Progenitor cell of endocrine pancreas (in vitro differentiated cells): ENCODE measurements at places on chromosomes 2 and 18.

- no peak for DNase-seq
These were observed 92.9 kb downstream of the ACVR1 start for GRCh38 chr2:157783245-157783644.

GRCh38 chr2:4174796-4175195 lies 471.4 kb downstream of the DCDC2C start:
- DNase-seq: no peak

DNA sequence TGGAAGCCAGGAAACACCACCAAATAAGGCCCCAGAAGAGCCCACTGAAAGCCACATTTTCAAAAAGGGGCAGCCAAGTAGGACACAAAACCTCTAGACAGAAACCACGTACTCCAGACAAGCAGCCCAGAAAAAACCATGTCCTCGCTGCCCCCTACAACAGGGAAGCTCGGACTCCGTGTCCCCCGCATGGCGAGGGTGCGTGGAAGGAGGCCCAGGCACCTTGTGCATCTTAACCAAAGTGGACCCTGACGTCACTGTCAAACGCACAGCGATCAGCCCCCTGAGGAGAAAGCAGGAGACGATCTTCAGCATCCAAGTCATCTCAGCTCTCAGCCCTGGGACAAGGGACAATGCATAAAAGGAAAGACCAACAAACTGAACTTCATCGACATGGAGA lies 168.4 kb downstream of the EIPR1 start:
- DNase-seq: no peak

DNA sequence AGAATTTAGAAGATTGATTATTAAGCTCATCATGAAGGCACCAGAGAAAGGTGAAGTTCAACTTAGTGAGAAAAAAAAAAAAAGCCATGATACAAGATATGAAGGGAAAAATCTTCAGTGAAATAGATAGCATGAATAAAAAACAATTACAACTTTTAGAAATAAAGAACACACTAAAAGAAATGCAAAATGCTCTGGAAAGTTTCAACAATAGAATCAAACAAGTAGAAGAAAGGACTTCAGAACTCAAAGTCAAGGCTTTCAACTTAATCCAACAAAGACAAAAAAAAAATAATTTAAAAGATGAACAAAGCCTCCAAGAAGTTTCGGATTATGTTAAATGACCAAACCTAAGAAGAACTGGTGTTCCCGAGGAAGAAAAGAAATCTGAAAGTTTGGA lies 105.5 kb downstream of the GRB14 start:
- DNase-seq: no peak

DNA sequence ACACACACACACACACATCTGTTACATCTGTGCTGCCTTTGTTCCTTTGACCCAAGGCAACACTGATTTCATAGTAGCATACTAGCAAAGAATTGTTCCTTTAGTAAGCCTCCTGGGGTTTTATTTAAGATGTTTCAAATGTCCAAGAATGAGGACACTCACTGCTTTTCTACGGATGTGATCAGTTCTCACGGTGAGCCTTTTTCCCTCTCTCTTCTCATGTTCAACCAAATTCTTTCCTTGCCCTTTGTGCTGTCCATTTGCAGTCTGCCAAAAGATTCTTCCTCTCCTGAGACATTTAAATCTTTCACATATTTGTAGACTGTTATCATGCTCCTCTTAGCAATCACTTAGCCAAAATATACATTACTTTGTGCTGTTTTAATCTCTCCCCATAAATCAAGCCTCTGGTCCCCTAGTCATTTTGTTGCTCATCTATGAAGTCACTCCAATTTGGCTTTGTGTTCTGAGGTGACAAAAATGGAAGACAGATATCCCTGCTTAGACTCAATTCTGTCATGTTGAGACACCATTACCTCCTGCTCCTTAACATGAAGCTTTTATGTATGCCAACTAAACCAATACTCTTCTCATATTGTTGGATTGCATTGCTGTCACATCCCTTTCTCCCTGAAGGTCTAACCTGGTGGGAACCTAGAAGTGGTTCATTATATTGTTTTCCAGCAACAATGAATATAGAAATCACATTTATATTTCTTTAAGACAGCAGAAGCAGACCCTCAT lies 1605.3 kb upstream of the ACVR2A start:
- no peak for DNase-seq

DNA sequence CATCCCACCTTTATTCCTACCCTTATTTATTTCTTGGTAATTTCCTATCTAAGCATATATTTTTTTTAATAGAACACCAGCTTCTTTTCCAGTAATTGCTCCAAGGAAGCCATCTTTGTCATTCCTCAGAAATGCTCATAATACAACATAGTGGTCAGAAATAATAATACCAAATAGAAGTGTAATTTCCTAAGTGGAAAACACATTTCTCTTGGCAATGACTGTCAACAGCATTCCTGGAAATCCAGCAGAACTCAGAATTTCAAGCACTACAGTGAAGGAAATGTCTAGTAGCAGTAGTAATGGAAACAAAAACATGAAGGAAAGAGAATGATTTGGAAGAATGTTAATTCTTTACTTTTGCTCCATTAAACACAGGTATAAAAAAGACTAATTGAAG lies 56.6 kb downstream of the GDF7 start:
- no peak for DNase-seq

DNA sequence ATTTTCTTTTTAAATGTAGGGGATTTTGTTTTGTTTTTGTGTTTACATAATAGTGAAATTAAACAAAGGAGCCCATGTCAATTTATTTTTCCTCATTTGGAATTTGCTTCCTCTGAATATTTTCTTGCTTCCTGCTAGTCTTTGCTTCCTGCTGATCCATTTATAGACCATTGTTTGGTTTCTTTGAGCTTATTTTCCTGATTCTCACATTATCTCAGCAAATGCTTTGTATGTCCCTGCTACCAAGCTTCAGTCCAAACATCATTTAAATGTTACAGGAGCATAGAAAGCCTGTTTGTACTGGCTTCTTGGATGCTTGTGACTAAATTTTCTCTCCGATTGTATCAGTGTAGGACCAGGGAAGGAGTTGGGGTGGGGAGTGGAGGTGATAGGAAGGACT lies 127.3 kb upstream of the IL1R2 start:
- no peak for DNase-seq

- no peak for DNase-seq
These were observed 9.3 kb upstream of the KCNE4 start for GRCh38 chr2:223042704-223043118.

GRCh38 chr2:192126426-192126825 lies 68.3 kb downstream of the TMEFF2 start:
- DNase-seq: no peak

DNA sequence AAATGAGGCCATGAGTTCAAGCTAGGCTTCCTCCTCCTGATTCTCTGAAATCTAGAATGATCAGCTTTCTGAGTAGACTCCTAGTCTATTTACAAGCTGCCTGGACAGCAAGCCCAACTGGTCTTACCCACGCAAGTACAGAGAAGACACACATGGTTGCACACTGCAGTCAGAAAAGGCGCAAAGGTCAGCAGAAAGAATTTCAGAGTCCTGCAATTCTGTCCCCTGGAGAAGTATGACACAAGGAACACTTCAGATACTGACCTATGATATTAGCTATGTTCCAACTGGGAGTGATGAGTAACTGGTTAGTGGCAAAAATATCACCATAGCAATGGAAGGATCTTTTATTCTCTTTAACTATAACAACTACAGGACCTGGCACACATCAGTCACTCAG lies 336.1 kb upstream of the PKDCC start:
- DNase-seq: no peak

DNA sequence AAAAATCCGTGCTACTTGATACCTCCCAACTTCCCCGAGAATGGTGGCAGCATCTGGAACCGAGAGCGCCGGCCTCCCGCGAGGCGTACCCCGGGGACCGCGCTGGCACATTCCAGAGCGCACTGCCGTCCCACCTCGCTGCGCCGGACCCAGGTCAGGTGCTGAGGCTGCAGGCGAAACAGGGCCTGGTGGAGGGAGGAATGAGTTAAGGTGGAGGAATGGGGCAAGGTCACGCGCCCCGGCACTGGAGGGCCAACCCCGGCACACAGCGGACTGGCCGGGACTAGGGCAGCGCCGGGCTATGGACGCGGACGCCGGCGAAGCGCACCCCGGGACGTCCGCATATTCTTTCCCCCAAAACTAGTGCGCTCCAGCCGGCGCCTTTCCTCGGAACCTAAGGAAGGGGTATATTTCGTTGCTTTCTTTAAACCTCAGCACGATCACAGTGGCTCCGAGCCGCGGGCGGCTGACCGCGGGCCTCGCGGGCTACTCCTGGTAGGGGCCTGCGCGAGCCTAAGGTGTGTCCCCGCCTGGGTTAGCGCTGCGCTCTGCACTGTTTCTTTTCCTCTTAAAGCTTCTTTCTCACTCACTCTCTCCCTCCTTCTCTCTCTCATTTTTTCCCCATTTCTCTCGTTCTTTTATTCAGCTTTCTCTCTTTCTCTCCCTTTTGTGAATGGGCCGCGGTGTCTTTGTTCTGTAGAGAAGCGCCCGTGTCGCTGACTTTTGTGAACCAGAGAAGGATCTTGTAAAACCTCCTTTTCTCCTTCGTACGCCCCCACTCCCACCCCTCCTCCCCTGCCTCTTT lies 2.1 kb upstream of the OTX1 start:
- no peak for DNase-seq

DNA sequence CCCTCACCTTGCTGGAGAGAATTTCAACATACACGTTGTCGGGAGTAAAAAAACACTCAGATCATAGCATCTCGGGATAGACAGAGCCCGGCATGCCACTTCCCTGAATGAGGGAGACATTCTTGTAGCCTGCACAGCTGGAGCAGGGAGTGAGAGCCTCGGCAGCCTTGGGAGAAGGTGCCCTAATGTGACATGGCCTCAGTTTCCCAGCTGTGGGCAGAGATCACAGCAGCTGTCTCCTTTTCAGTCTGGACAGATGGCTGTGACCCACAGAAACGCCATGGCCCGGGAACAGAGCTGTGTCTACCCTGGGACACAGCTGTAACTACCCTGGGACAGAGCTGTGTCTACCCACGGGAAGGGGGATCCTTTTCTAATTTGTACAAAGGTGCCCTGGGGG lies 55.9 kb downstream of the HS1BP3 start:
- DNase-seq: no peak

DNA sequence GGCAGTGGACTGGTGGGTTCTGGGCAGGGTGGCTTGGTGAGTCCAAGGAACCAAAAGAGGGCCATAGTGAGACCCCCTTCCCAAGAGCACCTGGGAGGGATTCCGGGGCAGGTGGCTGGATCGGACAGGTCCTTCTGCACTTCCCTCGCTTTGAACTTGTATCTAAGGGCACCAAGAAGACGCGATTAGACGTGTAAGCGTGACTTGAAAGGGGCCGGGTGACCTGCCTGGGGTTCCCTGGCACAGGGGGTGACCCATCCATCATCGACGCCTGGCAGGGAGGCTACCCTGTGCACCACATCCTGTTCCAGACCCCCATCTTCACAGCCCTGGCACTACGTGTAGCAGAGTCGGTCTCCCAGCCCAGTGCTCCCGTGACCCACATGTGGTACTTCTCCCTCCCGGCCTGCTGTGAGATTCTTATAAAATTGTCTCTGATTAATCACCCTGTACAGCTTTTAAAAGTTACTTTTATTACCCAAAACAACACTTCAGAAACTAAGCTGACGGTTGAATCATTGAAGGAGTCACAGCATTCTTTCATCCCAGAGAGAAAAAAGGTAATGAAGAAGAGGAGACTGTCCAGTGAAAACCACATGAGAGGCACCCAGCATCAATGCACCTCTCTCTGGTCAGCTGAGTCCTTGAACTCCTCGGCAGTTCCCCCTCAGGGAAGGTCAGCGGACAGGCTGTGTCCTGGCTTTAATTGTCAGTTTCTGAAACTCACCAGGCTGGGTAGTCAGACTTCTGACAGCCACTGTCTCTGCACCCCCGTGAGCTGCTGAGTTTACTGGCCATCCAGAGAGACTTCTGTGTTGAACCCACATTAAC lies 13.0 kb downstream of the SH3BP4 start:
- no peak for DNase-seq

- no peak for DNase-seq
These were observed 8.4 kb downstream of the PTMA start for GRCh38 chr2:231716666-231717280.

GRCh38 chr2:70828115-70828514 lies 7.5 kb downstream of the CD207 start:
- DNase-seq: no peak

GRCh38 chr18:34911661-34912384 lies 129.4 kb upstream of the MAPRE2 start:
- DNase-seq: no peak

- DNase-seq: no peak
These were observed 51.3 kb upstream of the ZNF397 start for GRCh38 chr18:35189510-35189909.

- DNase-seq: no peak
These were observed 370.9 kb downstream of the CNTNAP5 start for GRCh38 chr2:124395961-124396360.

GRCh38 chr2:46683541-46683940 lies 204.2 kb downstream of the TMEM247 start:
- DNase-seq: no peak

GRCh38 chr2:161412346-161412745 lies 3.8 kb upstream of the TBR1 start:
- DNase-seq: no peak

DNA sequence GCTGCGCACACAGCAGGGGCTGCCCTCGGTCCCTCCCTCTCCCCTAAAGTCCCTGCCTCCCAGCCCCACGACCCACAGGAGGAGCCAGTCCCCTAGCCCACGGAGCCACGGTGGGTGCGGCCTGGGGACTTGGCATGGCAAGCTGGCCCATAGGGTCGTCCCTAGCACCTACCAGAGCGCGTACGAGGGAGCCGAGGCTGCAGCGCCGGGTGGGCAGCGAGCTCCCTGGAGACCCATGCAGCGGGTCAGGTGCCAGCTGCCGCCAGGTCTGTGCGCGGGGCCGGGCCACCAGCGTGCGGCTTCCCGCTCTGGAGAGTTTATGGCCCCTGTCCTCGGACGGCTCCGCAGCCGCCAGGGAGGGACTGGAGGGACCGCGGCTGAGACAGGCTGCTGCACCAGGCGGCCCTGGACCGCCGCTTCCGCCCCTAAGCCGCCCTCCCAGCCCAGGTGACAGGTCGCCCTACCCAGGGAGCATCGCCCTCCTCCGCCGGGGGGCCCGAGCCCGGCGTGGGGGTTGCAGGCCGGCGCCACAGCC lies 273.6 kb downstream of the CCDC74A start:
- no peak for DNase-seq
